ENCODE measurements at places on chromosomes 1 and 21.

DNA sequence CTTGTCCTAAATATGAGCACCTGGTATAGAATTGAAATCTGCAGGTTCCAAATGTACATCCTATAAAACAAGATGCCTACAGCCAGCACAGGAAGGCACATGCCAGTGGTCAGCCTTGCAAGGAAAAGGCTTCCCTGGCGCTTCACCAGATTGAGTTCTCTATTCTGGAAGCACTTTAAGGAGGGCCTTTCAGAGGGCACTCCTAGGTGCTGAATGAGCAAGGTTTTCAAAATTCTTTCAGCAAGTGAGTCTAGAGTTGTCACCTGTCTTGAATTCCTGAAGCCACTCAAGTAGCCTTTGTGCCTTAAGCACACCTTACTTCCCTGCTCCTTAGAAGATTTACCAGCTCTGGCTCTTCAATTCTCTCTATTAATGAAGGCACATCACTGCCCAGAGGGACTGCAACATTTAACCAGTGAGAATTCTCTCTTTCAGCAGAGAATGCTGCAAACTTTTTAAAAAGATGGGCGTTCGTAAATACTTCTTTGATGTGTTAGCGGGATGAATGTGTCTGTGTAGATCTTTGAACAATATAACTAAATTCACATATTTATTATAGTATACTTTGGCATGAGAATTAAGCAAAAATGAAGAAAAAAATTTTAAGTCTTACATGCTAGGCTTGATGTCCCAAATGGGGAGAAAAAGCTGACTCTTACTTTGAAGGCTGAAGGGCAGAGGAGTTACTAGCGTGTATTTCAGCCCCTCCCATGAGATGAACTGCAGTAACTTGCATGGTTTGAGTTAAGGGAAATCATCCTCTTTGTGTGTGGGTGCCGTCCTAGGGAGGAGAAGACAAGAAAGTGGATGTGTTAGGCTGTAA is 162.0 kb downstream of the NTPCR start:
- no peak for DNase-seq

DNA sequence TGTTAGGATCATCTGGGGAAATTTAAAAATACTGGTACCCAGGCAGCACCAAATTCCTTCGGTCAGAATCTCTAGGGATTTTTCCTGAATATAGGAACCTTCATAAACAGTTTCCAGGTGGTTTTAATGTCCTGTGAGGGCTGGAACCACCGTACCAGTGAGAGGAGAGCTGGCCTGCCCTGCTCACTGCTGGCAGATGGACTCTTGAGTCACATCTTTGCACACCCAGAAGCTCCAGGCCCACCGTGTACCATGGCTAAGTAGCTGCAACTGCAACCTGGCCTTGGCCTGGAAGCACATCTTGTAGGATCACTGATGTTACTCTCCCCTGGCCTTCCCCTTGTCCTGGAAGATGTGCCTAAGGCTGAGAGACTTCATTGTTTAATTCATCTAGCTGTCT is 181.5 kb downstream of the DISC1 start:
- DNase-seq, result no peak

DNA sequence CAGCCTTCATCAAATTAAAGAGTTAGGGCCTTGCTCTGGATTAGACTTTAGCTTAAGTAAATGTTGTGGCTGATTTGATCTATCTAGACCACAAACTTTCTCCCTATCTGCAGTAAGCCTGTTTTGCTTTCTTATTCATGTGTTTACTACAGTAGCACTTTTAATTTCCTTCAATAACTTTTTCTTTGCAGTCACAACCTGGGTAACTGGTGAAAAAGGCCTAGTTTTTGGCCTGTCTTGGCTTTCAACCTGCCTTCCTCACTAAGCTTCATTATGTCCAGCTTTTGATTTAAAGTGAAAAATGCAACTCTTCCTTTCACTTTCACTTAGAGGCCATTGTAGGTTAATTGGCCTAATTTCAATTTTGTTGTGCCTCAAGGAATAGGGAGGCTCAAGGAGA is 12.5 kb upstream of the LPGAT1 start:
- no peak for DNase-seq

- no peak for DNase-seq
These were observed 15.4 kb downstream of the POLR3GL start for GRCh38 chr1:145979746-145980456.

DNA sequence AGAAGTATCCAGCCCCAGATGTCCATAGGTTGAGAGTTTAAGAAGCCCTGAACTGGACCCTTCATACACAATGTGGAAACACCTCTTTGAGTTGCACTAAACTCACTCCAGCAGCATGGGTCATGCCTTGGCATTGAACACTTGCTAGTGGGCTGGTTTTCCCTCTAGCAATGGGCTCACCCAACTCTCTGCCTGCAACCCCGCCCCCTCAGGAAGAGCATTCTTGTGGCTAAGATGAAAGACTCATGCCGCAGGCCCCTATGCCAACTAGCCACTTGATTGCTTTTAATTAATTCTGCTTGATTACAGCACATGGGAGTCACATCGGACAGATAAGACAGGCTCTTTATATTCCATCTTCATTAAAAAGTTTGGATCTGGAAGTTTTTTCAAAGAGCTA is 136.5 kb upstream of the GJB5 start:
- DNase-seq, result no peak

- DNase-seq, result no peak
These were observed 44.7 kb upstream of the ZBTB40 start for GRCh38 chr1:22406722-22407495.

GRCh38 chr21:44910229-44911067 is 10.3 kb downstream of the ITGB2 start:
- no peak for DNase-seq

DNA sequence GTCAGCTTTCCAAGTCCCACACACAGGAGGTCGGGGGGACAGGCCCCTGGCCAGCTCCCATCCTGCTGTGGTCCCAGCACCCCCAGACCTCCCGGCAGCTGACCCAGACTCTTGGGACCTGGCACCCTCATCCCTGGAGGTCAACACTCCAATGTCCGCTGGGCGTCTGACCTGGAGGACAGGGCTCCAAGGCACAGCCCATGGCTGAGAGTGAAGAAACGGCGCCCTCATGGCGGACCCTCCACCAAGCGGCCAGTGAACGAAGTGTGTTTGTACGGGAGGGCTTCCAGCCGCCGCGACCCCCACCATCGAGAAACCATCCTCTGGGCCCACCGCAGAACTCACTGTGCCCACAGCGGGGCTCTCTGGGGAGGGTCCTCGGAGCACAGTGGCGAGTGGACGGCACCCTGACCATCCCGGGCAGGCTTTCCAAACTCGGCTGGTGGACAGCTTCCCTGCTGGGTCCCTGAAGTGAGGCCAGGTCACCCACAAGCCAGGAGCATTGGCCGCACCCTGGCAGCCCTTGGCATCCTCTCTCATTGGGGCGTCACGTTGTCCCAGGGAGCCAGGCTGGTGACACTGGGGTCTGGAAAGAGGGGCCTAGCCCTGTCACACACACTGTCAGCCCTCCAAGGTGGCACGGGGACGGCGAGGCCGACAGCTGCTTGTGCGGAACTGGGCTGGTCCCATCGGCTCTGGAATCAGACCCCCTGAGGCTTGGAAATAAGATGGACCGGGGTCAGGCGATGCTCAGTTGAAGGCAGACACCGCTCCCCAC is 47.8 kb upstream of the COL6A2 start:
- no peak for DNase-seq

DNA sequence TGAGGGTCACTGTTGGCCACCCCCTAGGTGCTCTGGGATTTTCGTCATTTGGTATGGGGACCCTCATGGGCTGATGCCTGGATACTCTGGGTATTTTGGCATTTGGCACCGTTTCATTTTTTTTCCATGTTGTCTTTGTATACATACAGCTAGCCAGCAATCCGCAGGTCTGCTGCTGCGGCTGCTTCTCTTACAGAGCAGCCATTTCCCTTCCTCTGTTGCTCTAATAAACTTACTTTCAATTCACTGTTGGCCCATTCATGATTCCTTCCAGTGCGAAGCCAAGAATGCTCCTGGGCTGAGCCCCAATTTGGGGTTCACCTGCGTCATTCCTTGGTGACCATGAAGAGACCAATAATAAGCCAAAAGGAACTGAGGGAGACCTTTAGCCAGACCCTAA is 21.5 kb downstream of the GON4L start:
- DNase-seq, result no peak

DNA sequence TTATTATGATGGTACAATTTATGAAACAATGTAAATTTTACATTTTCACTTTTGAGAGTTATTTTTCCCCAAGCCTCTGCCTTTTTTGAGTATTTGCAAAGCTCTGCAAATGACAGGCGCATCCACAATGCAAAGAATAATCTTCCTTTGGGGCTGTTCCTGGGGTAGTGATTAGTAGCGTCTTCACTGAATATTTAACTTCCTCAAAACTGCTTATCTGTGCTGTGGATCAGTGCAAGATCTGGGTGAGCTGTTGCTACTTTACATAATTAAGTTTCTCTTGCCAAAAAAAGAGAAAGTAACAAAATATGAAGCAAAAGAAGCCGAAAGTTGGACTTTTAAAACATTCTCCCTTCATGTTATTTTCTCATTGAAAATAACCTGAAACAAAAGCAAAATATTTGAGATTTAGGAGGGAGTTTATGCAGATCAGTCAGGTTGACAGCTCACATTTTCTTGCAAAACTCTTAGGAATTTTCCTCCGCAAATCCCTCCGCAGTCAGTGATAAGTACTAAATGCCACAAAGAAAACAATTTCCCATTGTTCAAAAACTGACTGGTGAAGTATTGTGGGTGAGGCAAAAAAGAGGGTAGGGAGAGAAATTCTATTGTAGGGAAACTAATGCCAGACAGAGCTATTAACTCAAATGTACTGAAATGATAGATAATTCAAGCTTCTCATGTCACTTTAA is 276.4 kb upstream of the B3GALT2 start:
- no peak for DNase-seq

GRCh38 chr1:15066191-15066590 is 87.4 kb upstream of the TMEM51 start:
- no peak for DNase-seq

Data from NCI-H187 treated with DMSO at 0.1 percent for 48 hours (cell line).